ENCODE measurements at places on chromosomes 13 and 19.

GRCh38 chr19:53519446-53519845 lies 18.5 kb upstream of the ZNF331 start:
- DNase-seq = no peak

GRCh38 chr19:47699360-47699917 lies 13.8 kb upstream of the EHD2 start:
- no peak for DNase-seq

DNA sequence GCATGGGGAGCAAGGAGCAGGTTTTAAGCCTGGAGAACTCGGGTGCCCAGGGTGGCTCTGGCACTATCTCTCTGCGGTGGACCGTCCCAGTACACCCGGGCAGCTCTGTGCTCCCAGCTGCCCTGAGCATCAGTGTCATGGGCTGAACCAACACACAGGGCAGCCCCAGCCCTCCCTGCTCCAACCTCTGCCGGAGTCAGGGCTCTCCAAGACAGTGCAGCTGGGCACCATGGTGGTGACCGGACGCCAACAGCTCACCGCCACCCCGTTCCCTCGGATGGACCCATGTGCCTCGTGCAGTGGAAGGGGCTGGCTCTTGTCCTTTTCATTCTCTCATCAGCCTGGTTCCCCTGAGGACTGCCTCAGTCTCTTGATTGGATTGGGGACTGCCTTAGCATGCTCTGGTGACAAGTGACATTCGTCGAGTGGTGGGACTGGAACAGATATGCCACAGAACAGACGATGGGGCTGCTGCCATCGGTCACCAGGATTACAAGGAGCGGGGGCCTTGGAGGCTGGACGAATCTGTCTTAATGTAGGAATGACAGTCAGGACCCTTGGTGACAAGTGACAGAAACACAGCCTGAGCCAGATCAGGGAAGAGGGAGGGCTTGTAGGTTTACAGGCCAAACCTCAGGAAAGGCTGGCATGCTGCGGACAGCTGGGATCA lies 25.7 kb upstream of the VSTM2B start:
- DNase-seq = no peak

- no peak for DNase-seq
Observed at GRCh38 chr13:42137856-42138537, 89.5 kb downstream of the DGKH start.

DNA sequence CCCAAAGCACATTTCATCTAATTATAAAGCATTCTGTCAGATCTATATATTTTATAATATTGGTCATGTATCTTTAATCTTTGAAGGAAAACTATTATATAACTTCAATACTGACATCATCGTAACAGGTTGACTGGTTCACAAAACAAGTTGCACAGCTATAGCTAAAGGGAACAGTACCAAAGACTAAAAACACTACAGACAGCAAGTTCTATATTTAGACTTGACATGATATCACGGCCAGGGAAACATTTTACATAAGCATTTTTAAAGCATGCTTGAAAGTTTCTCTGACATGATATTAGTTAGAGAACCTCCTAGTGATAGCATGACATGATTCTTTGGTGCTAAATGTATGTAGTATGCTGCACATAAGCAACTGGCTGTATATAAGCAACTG lies 182.5 kb downstream of the NDFIP2 start:
- DNase-seq = no peak

GRCh38 chr19:18996351-18996750 lies 37.0 kb downstream of the SUGP2 start:
- no peak for DNase-seq
